Lower lobe of right lung (tissue), 2 donors: ENCODE measurements at places on chromosomes 2 and 18. TPM values are rescaled to one million over a fixed set of nuclear protein-coding genes. Genes with fewer than 3 reads are reported as not detected.

DNA sequence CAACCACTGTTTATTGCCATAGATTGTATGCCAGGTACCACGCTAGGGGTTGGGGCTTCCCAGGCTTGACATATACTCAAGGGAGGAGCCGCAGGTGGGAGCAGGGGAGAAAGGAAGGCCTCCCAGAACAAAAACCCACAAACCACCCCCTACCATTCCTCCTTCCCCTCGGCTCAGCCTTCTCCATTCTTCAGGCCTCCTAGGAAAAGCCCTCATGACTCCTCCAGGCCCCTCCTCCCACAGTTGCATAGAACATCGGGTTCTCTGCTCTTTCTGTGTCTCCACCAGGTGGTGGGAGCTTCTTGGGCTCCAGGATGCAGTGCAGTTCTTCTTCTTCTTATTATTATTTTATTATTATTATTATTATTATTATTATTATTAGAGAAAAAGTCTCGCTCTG, 80.3 kb downstream of the ZFP36L2 start:
- DNase-seq: no peak
- no peaks in the 10 kb centered on the region for H3K27me3 ChIP-seq
- no peaks in the 10 kb centered on the region for H3K4me1 ChIP-seq
- H3K27ac ChIP-seq: no peak overlapping the region
- no peaks in the 10 kb centered on the region for H3K36me3 ChIP-seq

DNA sequence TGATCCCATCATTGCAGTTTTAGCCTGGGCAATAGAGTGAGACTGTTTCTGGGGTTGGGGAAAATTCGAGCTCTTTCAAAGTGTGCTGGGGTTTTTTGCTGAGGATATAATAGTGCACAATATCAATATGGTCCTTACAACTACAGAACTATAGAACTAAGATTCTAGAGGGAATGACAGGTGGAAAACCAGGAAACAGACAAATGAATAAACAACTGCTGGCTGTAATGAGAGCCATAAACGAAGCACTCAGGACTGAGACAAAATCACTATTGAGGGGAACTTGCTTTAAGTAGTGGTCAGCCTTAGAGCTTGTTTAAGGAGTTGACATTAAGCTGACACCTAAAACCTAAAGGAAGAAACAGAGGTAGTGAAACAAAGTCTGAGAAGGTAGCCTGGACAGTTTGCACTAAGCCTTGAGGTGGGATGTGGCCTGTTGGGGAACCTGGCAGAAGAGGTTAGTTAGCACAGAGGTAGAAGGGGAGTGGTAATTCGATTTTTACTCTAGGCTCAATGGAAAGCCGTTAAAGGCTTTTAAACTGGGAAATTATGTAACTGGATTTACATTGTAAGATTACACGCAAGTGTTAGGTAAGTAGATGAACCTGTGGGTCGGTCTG, 33.8 kb downstream of the LCLAT1 start:
- no peaks in the 10 kb centered on the region for H3K27me3 ChIP-seq
- DNase-seq: no peak
- H3K4me3 ChIP-seq: no peak overlapping the region

The ANKRD62 gene
- 0.27 TPM for total RNA-seq

GRCh38 chr18:45874491-45875184, 49.2 kb downstream of the SIGLEC15 start:
- no peak overlapping the region for H3K27ac ChIP-seq
- no peak for DNase-seq
- peaks cover 88% of the 10 kb centered on the region for H3K36me3 ChIP-seq
- no peaks in the 10 kb centered on the region for H3K4me1 ChIP-seq
- no peaks in the 10 kb centered on the region for H3K27me3 ChIP-seq

- H3K27ac ChIP-seq: peak overlapping the region; percentile 85
- H3K36me3 ChIP-seq: no peaks in the 10 kb centered on the region
- H3K4me1 ChIP-seq: peaks cover 57% of the 10 kb centered on the region
Measured at GRCh38 chr2:239266779-239267287, 134.0 kb downstream of the HDAC4 start.

The RAD51AP2 gene
- not detected for total RNA-seq

GRCh38 chr2:79447463-79447862, 65.4 kb upstream of the CTNNA2 start:
- DNase-seq: no peak
- no peaks in the 10 kb centered on the region for H3K4me1 ChIP-seq
- no peaks in the 10 kb centered on the region for H3K36me3 ChIP-seq
- no peak overlapping the region for H3K4me3 ChIP-seq
- no peaks in the 10 kb centered on the region for H3K27me3 ChIP-seq
- no peak overlapping the region for H3K27ac ChIP-seq

The SOWAHC gene
- total RNA-seq: 20.8 TPM

The GPR39 gene
- total RNA-seq: 11.2 TPM

DNA sequence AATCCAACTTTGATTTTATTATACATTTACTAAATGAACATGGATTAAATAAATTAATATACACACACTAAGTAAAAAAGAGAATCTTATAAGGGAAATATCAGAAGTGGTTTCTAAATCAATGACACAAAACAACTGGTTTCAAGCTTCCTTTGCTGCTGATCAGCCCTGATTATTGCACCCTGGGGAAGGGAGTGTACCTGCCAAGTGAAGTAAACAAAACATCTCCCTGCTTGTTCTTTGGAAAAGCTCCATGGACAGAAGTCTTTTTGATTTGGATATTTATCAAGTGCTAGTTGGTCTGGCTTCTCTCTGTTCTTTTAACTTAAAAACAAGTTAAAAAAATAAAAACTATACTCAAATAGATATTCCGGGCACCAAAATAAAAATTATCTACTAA, 190.1 kb downstream of the PDE11A start:
- no peaks in the 10 kb centered on the region for H3K4me1 ChIP-seq
- no peak overlapping the region for H3K27ac ChIP-seq
- H3K4me3 ChIP-seq: no peak overlapping the region
- H3K27me3 ChIP-seq: no peaks in the 10 kb centered on the region

DNA sequence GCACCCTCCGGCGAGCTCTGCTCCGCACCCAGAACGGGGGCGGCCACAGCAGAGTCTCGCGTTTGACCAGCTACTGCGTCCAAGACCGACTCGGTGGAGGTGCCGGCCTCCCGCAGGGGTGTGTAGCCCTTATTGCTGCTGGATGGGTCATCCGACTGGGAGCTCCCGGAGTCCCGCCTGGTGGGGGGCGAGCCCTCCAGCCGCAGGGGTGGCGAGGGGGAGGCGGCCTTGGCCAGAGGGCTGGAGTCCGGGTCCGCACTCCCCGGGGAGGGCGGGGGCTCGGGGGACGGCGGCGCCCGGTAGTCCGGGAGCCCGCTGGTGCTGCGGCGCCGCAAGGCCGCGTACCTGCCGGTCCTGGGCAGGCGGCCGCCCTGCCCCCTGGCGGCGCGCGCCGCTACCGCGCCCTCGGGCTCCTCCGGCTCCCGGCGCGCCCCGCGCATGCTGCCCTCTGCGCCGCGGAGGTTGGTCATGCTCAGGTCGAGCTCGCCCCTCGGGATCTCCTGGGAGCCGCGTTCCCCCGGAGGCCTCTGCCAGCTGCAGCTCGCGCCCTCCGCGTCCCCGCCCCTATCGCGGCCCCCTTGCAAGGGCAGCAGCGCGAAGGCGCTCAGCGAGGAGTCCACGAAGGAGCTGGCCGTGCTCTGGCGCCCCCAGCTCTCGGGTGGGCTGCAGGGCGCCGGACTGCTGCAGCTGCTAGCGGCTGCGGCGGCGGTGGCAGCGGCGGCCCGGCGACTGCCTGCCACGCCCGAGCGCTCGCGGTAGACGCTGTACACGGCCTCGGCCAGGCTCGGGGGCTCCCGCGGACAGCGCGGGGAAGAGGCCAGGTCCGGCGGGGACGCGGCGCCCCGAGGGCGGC, 4.8 kb downstream of the TMEM200C start:
- H3K36me3 ChIP-seq: no peaks in the 10 kb centered on the region
- peaks cover 9% of the 10 kb centered on the region for H3K4me1 ChIP-seq
- no peak overlapping the region for H3K27ac ChIP-seq
- peaks cover 50% of the 10 kb centered on the region for H3K27me3 ChIP-seq
- H3K4me3 ChIP-seq: peak overlapping the region; percentile 55
- peak; percentile 62 for DNase-seq

GRCh38 chr2:95314964-95315611, 17.9 kb downstream of the KCNIP3 start:
- H3K36me3 ChIP-seq: no peaks in the 10 kb centered on the region
- no peak overlapping the region for H3K27ac ChIP-seq
- DNase-seq: no peak
- no peak overlapping the region for H3K4me3 ChIP-seq
- no peaks in the 10 kb centered on the region for H3K27me3 ChIP-seq

DNA sequence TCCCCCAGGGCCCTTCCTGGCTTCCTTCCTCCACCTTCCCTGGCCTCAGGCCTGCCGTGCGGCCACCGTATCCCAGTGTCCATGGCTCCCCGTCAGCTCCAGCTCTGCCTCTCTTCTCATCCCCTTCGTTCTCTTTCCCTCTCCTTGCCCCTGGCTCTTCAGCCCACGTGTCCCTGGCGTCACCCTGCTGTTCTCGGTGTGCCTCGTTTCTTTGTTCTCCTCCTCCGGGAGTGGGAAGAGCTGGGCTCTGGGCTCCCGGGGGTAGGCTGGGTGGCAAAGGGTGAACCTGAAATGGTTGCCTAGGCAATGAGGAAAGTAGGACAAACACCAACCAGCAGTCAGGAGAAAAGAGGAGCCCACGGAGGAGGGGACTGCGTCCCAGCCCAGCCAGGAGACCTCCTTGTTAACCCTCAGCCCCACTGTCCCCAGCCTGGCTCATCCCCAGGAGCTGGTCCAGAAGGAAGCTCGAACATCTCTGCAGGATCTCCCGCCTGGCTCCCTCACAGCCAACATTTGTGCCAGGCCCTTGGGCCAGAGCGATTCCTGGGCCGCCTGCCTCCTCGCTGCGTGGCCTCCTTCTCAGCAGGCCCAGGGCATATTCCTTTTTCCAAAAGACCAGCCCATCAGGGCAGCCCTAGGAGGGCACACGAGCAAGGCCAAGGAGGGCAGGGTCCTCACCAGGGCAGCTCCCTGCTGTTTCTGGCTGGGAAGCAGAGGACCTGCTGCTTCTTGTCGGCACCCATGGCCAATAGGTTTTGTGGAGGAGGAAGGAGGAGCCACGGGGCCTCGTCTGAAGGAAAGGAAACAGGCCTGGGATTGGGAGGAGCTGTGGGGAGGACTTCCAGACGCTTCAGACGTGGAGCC, 30.9 kb upstream of the DNMT3A start:
- H3K27me3 ChIP-seq: no peaks in the 10 kb centered on the region
- H3K4me3 ChIP-seq: no peak overlapping the region

GRCh38 chr2:239008677-239009588, 161.0 kb downstream of the TWIST2 start:
- DNase-seq: no peak
- peaks cover 14% of the 10 kb centered on the region for H3K27me3 ChIP-seq
- H3K36me3 ChIP-seq: no peaks in the 10 kb centered on the region

DNA sequence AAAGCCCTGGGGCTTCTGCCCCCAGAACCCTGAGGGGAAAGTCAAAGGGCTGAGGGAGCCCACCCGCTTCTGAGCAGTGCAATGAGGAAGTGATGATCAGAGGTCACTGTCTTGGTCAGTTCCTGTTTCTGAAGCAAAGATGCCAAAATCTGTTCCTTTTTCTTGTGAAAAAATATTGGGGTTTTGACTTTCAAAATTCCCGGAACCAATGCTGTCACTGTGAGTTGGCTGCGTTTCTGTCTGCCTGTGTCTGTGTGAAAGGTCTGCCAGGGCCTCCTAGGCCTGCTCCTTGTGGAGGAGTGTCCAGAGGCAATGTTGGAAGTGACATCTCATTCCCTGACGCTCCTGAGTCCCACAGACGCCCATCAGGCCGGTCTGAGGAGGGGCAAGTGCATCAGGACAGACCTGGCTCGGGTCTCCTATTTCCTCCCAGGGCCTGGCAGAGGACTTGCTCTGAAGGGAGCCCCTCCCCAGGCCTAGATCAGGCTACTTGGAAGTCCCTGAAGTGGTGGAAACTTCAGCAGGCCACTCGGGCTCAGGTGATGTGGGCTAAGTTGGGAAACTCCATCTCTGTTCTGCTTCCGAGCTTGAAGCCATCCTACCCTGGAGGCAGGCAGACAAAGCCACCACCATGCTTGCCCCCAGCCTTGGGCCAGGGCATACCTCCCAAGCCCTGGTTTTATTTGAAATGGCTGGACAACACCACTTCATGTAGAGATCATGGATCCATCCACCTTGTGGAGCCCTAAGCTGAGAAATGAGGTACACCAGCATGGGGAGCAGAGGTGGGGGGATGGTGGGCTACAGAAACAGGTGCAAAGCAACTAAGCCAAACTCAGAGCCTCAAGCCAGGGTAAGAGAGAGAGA, 51.0 kb downstream of the PKDCC start:
- no peak overlapping the region for H3K4me3 ChIP-seq
- H3K36me3 ChIP-seq: no peaks in the 10 kb centered on the region
- peaks cover 68% of the 10 kb centered on the region for H3K4me1 ChIP-seq
- peak; percentile 72 for DNase-seq

The IL1F10 gene
- total RNA-seq: not detected

The OSR1 gene
- 15.5 TPM for total RNA-seq

GRCh38 chr2:200762127-200762526, 49.6 kb upstream of the BZW1 start:
- no peak overlapping the region for H3K27ac ChIP-seq
- peaks cover 4% of the 10 kb centered on the region for H3K27me3 ChIP-seq
- H3K36me3 ChIP-seq: no peaks in the 10 kb centered on the region
- DNase-seq: no peak

- DNase-seq: no peak
- H3K4me3 ChIP-seq: no peak overlapping the region
- no peaks in the 10 kb centered on the region for H3K36me3 ChIP-seq
- no peaks in the 10 kb centered on the region for H3K27me3 ChIP-seq
- no peaks in the 10 kb centered on the region for H3K4me1 ChIP-seq
Measured at GRCh38 chr2:29697181-29697580, 224.2 kb downstream of the ALK start.
